ENCODE measurements at places on chromosomes 3 and 15.

DNA sequence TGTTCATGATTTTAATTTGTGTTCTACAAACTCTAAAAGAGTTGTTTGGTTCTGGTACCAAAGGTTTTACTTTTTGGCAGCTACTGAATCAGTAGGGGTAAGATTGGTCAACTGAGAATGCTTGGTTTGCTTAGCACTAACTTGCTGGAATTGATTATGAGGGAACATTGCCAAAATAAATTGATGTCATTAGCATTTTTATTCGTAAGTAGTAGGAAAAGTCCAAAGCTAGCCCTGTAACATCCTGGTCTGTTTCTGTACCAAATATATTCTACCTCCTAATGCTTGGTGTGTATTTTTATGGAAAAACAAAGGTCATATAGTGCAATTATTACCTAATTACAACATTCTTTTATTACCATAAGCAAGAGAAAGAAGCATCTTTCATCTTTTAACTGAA is 35.9 kb upstream of the KPNA4 start:
- no peak for DNase-seq

- DNase-seq, result no peak
Measured at GRCh38 chr3:134054231-134054630, 24.5 kb upstream of the SLCO2A1 start.

DNA sequence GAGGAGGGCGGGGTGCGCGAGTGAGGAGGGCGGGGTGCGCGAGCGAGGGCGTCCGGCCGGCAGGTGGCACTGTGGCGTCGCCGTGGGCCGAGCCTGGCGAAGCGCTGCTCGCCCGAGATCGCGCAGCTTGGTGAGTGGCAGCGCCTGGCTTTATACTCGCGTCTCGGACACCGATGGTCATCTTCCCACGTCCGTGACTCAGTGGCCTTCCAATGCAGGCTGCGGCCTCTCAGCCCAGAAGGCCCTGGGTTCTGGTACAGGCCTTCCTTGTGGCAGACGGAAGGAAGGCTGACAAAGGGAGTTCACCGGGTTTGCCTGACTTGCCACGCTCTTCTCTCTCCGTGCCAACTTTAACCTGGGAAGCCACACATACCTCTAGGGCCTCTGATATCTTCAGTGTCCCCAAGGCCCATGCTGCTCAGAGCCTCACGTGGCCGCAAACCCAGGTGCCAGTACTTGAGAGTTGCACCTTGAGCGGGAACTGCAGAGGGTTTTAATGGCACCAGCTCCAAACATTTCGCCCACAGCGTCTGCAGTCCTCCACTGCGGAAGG is 195.3 kb upstream of the LYSMD4 start:
- DNase-seq, result peak; percentile 89

- no peak for DNase-seq
Measured at GRCh38 chr3:100274361-100274760, 13.6 kb downstream of the TBC1D23 start.

GRCh38 chr15:56074481-56075265 is 81.3 kb upstream of the NEDD4 start:
- no peak for DNase-seq

DNA sequence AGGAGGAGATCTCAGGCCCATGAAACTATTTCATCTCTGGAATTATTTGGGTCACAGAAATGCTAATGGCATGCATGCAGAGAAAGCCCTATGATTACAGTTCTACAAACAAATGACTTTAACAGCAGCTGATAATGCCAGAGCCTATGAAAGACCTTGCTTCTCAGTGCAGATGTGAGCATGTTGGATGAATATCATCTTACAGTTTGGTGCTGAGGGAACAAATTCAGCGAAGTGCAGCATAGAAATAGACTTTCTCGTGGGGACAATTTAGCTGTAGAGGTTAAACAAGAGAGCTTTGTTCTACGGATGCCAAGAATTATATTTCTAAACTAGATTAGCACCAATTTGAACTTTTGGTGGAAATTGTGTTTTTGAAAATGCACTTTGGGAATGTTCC is 27.7 kb downstream of the PTX3 start:
- no peak for DNase-seq

DNA sequence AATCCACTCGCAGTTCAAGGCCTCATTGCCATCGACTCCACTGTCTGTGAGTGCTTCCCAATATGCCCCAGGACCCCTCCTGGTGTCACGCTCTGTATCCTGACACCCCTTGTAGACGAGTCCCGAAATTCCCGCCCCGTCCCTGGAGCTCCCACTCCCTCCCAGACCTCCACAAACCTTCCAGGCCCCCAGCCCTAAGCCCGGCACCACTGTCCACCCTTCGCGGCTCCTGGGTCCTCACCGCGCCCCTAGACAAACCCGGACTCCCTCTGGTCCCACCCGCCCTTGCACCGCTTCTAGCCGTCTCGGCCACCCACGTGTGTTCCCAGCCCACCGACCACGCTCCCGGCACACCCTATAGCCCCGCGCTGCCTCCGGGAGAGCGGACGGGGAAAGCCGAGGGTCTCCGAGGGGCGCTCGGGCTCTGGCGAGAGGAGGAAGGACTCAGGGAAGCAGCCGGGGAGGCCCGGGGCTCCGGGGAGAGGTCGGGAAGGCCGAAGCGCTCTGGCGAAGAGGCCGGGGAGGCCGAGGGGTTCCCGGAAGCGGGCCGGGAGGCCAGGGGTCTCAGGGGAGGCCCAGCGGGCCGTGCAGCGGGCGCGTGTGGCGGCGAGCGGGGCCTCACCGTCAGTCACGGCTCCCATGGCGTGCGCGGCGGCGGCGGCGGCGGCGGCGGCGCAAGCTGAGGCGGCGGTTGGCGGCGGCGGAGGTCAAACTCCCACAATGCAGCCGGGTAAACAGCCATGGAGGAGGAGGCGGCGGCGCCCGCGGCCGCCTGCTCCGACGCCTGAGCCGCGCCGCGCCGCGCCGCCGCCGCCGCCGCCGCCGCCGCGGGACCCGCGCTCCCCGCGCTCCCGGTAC is at the start of the genes ATXN7 and THOC7:
ATXN7 (plus strand) TSS at position 718 of the 858 bp plus-strand sequence. CDS start 48,732 bp downstream, outside the sequence.
THOC7 (minus strand) TSS at position 656 of the 858 bp plus-strand sequence; CDS start at position 641, 15 bp downstream.
- peak; percentile 70 for DNase-seq
